ENCODE measurements at places on chromosomes 12 and 14.

GRCh38 chr12:2544230-2544629 lies 250.5 kb upstream of the FKBP4 start:
- no peak for DNase-seq

DNA sequence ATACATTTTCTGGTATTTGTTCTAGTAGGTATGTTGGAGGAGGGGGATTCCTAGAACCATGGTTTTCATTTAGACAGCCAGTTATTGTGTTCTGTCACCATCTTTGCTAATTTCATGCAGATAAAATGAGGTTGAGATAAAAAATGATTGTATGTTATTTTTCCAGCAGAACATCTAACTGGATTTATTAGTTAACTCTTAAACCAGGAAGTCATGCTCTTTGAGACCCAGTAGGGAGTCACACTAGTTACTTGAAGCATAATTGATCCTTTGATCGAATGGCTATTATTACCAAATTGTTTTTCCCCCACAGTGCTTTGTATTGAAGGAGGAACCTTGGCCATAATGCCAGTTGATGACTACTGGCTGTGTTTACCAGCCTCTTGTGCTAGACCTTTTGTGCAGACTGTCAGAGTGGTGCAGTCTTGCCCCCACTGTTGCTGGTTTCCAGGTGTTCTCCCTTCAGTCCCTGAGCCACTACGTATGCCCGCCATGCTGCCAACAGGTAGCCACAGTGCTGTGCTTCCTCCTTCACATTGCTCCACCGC lies 6.0 kb downstream of the EID3 start:
- DNase-seq = no peak

DNA sequence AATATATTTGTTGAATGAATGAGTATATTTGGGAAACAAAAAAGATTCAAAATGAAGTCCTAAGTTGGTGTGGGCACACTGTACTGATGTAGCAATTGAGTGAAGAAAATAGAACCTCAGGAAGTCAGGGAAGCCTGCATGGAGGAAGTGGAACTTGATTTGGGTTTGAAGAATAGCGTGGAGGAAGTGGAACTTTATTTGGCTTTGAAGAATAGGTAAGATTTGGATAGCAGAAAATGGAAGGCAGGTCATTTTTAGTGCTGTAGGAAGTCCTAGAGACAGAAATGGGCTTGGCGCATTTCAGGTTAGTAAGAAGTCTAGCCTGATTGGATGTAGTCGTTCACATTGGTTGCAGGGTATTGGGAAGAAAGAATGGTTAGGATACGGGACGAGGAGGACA lies 5.4 kb downstream of the C12orf75 start:
- no peak for DNase-seq

- DNase-seq = no peak
Observed at GRCh38 chr12:24705741-24706358, 243.1 kb downstream of the BCAT1 start.

DNA sequence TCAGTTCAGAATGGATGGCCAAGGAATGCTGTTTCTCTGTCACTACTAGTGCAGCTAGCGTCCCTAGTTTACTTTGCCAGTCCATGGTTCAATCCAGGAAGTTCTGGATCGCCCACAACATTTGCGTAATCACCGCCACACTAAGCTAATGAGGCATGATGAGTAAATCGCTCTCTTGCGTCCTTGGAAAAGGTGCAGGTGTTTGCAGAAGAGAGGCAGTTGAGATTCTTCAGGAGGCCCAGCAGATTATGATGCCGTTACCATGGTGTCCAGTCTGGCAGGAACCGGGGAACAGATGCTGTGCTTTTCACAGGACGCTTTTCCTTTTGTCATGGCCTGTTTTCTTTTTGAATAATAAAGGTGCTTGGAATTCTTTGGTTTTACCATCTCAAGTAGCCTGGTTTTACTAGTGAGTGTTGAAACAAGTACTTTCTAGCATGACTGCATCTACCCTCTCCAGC lies 9.0 kb downstream of the TPH2 start:
- no peak for DNase-seq

GRCh38 chr12:80293759-80294158 lies 150.3 kb upstream of the PTPRQ start:
- no peak for DNase-seq

DNA sequence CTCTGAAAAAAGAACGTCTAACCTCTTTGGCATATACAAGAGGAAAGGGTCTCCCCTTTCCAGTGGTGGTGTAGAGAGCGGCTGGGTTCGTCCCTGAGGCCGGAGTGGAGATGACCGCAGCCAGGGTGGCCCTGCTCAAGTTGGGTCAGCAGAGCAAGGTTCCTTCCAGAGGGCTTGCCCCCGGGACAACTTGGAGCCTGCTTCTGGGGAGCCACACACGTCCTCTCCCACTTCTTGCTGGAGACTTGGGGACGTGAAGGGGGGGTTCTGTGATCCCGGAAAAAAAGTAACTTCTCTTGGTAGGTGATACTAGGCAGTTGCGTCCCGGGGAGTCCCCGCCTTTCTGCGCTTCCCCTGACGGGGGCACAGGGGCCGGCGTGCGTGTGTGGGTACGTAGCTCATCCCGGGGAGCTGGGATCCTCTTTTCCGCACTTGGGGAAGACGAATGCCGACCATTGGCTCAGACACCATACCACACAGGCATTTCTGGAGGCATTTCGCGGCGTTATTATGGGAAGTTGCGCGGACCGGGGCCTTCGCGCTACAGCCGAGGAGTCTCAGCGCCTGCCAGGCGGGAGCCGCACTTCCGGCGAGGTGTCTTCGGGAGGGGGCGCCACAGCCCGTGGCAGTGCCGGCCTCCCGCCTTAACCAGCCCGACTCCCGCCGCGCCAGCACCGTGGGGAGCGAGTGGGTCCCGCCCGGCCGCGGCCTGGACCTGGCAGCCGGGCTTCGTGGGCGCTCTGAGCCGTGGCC lies 14.8 kb upstream of the PAX9 start:
- no peak for DNase-seq

DNA sequence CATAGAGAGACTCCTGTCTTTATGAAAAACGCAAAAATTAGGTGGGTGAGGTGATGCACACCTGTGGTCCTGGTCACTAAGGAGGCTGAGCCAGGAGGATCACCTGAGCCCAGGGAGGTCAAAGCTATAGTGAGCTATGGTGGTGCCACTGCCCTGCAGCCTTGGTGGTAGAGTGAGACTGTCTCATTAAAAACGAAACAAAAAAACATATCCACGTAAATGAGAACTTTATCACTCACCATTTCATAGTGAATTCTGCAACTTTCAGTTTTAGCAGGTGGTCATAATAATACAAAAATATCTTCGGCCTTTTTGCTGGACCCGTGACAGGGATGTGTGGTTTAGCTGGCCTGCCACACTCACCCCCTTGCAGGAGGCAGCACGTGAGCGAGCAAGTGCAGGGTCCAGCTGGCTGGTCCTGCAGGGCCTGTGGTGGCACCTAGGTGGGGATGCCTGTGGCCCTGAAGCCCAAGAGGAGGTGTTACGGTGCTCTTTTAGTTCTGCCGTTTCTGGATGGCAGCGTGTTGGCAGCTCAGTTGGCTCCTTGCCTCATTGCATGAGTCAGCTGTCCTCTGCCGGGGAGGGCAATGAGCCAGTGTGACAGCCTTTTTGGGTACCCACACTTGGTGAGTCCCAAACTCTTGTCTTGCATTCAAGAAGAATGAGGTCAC lies 1330.7 kb upstream of the TMEM132C start:
- DNase-seq = no peak

DNA sequence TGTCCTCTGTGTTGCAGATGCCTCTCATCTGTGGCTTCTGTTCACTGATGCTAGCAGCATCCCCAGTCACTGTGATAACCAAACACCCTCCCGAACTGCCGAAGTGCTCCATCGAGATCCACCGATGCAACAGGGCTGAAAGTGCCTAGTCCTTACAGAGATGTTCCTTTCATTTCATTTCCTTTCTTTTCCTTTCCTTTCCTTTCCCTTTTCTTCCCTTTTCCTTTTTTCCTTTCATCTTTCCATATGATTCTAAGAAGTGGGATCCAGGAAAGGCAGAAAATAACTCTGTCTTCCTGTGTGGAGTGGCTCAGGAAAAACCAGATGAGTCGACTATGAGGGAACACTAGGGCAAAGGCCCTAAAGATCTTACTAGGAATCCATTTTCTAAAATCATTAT lies 26.7 kb downstream of the FGF6 start:
- DNase-seq = no peak

GRCh38 chr14:89748004-89748403 lies 206.5 kb downstream of the EFCAB11 start:
- peak; percentile 31 for DNase-seq

GRCh38 chr14:67569011-67569650 lies 30.9 kb downstream of the PIGH start:
- DNase-seq = no peak

DNA sequence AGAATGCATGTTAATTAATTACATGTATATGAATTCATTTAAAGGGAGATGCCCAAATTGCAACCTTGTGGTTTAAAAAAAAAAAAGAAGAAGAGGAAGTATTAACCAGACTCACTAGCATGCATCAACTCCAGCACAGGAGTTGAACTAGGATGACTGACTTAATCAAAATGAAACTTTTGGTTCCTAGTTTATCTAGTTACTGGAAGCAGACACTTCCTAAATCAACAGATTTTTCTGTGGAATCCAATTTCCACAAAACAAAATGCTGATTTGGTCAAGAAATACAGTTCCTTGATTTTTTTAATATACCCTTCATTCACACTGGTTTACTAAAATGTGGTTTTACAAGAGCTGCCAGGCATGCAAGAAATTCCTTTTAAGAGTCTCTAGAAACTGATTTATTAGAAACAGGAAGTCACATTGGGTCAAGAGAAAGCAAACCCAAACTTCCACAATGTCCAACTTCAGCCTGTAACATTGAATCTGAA lies 41.6 kb downstream of the ITPR2 start:
- DNase-seq = no peak

DNA sequence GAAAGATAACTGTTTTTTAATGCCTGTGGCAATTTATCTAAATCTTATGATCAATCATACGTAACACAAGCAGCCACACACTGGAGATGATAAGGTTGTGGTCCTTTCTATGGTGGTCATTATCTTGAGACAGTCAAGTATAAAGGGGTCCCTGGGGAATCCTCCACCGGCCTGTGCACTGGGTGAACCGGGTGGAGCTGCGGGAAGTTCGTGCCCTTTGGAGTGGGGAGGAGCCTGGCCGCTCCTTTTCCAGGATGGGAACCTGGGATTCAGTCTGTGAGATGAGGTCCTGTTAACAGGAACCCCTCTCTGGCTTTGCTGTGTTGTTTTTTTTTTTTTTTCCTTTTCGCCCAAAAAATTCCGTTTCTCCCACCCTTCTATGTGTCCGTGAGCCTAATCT lies 167.5 kb upstream of the RPL10L start:
- DNase-seq = no peak

GRCh38 chr12:5884866-5885265 lies 60.2 kb downstream of the ANO2 start:
- no peak for DNase-seq

GRCh38 chr12:103852498-103852997 lies 11.5 kb upstream of the NT5DC3 start:
- no peak for DNase-seq

DNA sequence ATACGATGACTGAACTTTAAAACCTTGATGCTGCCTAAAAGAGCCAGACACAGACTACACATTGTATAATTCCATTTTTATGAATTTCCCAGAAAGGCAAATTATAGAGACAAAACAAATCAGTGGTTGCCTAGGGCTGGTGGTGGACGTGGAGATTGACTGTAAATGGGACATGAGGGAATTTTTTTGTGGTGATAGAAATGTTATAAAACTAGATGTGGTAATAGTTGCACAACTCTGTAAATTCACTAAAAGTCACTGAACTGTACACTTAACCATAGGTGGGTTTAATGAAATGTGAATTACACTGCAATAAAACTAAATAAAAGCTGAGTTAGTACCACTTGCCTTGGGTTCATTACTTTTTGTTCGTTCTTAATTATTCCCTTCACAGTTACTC lies 72.1 kb downstream of the PLEKHA5 start:
- no peak for DNase-seq

DNA sequence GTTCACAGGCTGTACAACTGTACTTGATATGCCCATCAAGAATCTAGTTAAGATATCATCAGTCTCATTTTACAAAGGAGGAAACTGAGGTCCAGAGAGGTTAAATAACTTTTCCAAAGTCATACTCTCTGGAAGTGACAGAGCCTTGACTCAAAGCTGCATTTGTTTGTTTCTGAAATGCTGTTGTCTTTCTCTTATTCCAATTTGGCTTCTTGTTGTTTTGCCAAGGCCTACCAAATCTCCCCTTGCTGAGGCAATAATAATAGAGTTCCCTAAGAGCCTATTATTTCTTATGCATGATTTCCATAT lies 79.8 kb upstream of the C12orf71 start:
- no peak for DNase-seq

DNA sequence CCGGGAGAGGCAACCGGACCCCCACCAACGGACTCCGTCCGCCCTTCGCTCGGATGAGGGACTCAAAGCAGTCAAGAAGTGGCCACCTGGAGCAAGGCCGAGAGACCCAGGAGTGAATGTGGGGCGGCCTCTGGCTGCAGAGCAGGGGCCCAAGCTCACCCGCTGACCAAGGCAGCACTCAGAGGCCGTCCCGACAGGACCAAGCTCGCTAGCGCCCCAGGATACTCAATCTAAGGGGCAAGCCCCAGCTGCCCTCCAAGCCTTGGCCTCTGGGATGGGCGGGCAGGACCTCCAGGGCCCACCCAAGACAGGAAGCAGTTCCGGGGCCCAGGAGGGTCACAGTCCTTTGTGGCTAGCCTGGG lies 936 bp downstream of the AKT1 start:
- DNase-seq = no peak

GRCh38 chr14:66117600-66117999 lies 368.6 kb upstream of the CCDC196 start:
- no peak for DNase-seq

- DNase-seq = no peak
Observed at GRCh38 chr12:69074556-69075349, 141.8 kb upstream of the CPM start.

GRCh38 chr14:100900837-100901390 lies 2.6 kb downstream of the RTL1 start:
- peak; percentile 48 for DNase-seq

DNA sequence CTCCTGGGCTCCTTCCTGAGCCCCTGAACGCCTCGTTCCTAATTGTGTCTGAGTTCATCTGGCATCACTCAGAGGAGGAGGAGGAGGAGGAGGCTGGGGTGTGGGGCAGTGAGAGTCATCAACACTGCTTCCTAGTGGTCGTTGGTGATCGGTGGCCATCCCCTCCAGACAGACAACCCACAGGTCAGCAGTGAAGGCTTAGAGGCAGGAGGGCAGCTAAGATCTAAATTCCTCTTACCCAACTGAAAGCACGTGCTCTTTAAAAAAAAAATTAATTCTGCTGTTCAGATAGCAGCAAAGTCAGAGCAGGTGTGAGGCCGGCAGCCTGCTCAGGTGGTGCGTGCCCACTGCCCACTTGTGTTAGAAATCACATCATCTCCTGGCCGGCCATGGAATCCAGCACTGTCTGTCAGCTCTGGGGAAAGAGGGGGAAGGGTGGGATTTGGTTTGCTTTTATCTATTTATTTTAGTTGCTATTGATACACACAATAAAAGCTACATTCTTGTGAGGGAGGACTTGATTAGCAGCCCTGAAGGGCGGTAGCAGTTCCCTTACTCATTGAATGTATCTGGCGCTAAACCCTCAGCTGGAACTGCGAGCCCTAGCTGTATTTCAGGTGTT lies 46.6 kb downstream of the PPP2R5C start:
- no peak for DNase-seq

- DNase-seq = no peak
Observed at GRCh38 chr12:120962532-120963020, 15.8 kb upstream of the HNF1A start.

GRCh38 chr14:85865701-85866100 lies 335.8 kb downstream of the FLRT2 start:
- no peak for DNase-seq

Measured in stimulated activated CD4-positive, alpha-beta T cell treated with anti-CD3 and anti-CD28 coated beads, Interleukin-15, amount 100 ng/mL, for 24 hours (primary cell).